ENCODE measurements at places on chromosomes 13 and 19.

DNA sequence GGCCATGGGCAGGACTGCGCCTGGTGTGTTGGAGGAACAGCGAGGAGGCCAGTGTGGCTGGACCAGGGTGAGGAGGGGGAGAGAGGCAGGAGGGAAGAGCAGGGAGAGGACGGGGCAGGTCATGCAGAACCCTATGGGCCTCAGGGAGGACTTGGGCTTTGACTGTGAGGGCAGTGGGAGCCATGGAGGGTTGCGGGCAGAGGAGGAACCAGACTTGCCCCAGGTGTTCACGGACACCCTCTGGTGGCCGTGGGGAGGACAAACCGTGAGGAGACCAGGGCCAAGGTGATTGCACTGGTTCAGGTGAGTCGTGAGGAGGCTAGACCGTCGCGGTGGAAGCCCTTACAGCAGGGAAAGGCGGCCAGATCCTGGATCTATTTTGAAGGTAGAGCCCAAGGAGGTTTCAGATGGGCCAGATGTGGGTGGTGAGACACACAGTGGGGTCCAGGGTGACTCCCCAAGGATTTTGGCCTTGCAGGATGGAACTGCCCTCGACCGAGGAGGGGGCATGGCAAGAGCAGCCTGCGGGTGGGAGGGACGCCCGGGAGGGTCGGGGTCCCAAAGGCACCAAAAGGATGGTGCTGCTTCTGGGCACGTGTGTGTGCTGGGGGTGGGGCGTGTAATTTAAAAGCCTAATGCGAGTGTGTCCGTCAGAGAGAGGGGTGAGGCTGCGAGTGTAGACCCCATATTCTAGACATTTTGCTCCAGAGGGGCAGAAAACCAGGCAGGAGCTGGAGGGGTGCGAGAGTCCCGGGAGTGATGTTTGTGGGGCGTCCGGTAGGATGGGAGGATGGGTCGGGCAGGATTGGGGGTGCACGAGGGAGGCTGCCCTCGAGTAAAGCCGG, 2.7 kb upstream of the REXO1 start:
- DNase-seq = no peak

- DNase-seq = no peak
Measured at GRCh38 chr19:5107432-5108122, 138.7 kb downstream of the KDM4B start.

GRCh38 chr13:106858903-106859532, 291.1 kb upstream of the ARGLU1 start:
- no peak for DNase-seq

DNA sequence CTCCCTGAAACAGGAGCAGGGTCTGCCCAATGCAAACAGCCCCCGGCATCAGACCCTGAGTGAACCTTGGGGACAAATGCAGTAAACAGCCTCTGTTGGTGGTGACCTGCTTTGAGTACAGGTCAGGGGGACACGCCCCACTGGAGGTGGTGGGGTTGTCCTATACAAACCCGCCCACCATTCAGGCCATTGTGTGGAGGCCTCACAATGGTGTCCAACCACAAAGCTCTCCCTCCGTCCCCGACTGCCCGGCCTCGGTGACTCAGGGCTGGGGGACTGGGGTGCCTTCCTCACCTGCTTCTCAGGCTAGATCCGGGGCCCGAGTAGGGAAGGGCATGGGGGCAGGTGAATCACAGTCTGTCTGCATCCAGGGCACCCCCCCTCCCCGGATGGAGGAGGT, 1.5 kb downstream of the MUC16 start:
- DNase-seq = no peak

DNA sequence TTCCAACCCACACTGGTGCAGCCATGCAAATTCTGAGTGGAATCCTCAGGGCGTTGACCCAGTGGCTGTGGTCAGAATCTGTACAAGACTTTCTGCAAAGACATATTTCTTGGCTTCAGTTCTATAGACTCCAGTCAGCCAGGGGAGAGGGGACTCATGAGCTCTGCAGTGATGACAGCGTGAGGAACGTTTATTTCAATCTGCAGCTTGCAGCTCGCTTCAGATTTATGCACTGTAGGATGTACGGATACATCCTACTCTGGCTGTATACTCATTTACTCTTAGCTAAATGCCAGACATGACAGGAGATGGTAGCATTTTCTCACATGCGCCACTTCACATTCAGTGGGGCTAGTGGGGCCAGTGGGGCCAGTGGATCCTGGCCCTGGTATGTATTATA, 276.1 kb downstream of the FGF9 start:
- DNase-seq = no peak

- no peak for DNase-seq
Measured at GRCh38 chr13:39322836-39323585, 280.0 kb downstream of the LHFPL6 start.
